ENCODE measurements at places on chromosomes 16 and 17.
A peak's percentile ranks its signal among the peaks of the same experiment; 100 is the strongest.

GRCh38 chr16:88196471-88197400 lies 186.0 kb upstream of the ZNF469 start:
- no peak for DNase-seq

- no peak for DNase-seq
Observed at GRCh38 chr16:27408012-27408601, 6.1 kb downstream of the IL21R start.

GRCh38 chr17:31878703-31879073 lies 19.6 kb upstream of the COPRS start:
- DNase-seq: no peak

GRCh38 chr17:7179317-7180254 lies at the start of gene ASGR1:
ASGR1 (minus strand) TSS chr17:7179370; CDS start chr17:7178563, 807 bp downstream.
- DNase-seq: no peak

DNA sequence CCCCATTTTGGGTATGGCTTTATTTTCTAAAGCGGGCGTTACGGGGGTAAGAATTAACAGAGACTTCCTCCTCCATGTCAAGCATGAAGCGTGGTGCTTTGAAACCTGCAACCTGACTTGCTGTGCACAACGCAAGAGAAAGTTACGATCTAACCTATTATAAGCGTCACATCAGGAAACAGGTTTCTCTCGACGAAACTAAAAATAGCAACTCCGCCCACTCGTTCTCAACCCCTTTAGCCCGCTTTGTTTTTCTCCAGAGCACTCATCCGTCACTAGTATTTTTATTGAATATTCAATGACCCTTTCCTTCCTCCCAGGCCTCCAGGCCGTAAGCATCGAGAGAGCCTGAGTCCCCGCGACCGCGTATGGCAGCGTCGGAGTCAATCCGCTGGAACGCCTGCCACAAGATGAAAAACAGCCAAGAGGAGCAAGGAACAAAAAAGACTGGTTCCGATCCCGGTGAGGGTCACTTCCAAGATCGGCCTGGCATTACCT lies 555 bp downstream of the NUP88 start:
- DNase-seq: no peak

DNA sequence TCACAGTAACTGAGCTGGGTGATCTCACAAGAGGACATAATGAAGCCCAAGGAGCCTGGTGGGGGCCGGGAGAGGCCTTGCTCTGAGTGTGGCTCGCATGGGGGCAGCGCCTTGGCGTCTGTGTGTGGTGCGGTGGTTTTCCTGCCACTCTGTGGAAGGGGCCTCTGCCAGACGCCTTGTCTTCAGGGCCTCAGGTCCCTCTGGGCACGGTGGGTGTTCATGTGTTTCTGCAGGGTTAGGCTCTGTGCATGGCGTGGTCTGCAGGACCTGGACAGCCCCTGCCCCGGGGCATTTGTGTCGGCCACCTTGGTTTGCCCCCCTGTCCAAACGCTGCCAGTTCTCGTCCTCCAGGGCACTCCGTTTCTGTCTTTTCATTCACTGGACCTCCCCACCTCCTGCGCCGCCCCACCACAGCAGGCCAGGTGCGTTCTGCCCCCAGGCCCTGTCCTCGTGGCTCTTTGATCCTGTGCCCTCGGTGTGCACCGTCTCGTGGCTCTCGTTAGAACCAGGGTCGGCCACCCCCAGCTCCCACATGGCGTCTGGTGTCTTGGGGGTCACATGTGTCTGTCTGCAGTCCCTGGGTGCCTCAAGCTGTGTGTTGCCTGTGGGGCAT lies 43.7 kb upstream of the ZNF750 start:
- DNase-seq: no peak

- DNase-seq: no peak
Observed at GRCh38 chr17:31313982-31314781, at the start of gene EVI2B. EVI2B (minus strand) TSS chr17:31314054; CDS start chr17:31305609, 8,445 bp downstream.

DNA sequence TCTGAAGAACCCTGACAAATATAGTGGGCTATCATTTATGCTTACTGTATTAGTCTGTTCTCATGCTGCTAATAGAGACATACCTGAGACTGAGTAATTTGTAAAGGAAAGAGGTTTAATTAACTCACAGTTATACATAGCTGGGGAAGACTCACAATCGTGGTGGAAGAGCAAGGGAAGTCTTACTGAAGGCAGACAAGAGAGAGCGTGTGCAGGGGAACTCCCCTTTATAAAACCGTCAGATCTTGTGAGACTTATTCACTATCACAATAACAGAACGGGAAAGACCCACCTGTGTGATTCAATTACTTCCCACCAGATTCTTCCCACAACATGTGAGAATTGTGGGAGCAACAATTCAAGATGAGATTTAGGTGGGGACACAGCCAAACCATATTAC lies 526.8 kb upstream of the GOT2 start:
- no peak for DNase-seq

DNA sequence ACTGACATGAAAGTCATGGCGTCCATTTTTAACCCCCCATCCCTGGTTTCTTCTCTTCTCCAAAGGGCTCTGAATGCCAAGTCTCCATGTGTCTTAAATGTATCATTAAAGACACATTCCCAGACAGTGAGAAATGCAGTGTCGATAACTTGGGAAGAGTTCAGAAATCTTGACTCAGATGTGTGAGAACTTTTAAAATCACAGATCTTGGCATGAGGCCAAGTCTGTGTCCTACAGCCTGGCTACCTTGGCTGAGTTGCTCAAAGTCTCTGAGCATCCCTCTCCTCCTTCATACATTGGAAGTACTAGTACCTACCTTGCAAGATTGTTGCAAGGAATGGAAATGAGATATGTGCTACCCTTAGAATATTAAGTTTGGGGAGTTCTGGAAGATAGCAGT lies 1046.5 kb upstream of the RBFOX1 start:
- DNase-seq: no peak

GRCh38 chr17:35892091-35893035 lies 12.2 kb upstream of the CCL5 start:
- DNase-seq: no peak

- DNase-seq: no peak
Observed at GRCh38 chr17:17141860-17142552, 64.1 kb downstream of the PLD6 start.

GRCh38 chr17:74916136-74916850 lies 6.8 kb downstream of the USH1G start:
- DNase-seq: no peak

- DNase-seq: no peak
Observed at GRCh38 chr16:61721544-61721943, 314.7 kb downstream of the CDH8 start.

DNA sequence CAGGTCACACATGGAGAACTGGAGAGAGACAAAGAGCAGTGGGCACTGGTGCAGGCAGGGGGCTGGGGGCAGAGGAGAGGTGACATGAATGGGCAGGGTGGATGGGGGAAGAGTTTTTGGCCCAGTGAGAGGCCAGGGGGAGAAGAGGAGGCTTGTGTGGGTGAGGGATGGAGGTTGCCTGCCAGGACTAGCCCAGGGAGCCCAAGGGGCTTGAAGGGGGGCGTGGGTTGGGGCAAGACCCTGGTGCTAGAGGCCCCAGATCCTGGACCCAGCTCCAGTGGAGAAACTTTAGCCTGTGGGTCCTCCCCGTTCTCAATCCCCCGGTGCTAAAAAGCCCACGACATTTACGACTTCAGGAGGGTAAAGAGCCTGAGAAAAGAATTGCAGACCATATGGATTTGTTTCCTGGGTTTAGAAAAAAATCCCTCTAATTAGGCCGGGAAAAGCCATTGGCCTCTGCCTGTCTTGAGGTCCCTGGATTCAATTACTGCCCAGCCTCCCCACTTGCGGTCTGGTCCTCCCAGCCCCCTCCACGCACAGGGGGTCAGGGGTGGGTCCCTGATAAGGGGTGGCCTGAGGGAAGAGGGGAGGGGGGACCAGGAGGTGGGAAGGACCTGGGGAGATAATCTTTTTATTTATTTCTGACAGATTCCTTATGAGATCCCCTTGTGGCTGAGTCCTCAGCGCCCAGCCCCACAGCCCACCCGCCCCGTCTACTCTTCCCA lies 33.0 kb downstream of the NGFR start:
- DNase-seq: peak; percentile 34

DNA sequence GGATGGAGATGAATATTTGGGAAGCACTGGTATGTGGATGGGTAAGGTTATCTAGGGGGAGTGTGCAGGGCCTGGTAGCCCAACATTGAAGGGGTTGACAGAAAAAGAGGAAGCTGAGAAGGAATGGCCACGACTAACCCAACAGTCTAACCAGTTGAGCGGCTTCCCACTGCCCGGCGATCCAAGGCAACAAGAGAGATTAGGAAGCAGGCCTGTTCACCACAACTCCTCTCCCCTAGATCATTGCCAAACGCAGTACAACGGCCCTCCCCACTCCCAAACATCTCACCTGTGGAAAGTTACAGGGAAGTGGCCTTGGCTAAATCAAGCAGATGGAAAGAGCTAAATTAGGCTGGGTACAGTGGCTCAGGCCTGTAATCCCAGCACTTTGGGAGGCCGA lies 11.2 kb upstream of the RANGRF start:
- DNase-seq: no peak

- DNase-seq: no peak
Observed at GRCh38 chr16:60432472-60432871, 1603.8 kb downstream of the CDH8 start.

- no peak for DNase-seq
Observed at GRCh38 chr17:48500435-48501426, 30.1 kb downstream of the HOXB1 start.

DNA sequence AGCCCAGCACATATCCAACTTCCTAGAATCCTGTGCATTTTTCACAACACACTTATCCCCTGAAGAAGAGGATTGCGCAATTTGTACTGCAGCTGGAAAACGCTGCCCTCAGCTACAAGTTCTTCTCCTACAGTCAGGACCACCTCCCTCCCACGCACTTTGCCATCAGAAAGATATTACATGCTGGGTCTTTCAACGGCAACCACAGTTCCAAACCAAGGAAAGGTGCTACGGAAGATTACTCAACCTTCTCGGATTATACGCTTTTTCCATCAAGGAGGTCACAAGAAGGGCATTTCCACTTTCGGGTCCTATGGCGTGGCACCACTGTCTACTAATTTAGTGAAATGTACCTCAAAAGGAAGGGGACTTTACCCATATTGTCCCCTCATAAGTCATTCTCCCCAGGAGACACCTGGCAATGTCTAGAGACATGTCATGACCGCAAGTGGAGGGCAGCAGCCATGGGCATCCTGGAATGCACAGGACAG lies 35.2 kb downstream of the USP7 start:
- no peak for DNase-seq

DNA sequence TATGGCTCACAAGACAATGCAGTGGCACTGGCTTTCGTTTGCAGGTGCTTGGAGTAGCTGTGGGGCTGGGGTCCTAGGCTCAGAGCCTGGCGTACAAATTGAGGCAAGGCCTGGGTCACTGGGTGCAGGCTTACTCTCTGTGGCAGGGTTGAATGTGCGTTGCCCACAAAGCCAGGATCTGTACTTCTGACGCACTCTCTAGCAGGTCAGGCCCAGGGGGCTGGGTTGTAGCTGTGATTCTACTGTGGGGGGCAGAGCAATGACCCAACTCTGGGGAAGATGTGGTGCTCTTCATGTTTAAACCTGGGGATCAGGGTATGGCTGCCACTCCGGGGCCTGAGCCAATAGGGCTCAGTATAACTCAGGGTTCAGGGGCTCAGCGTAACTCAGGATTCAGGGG lies 6.4 kb upstream of the PRSS21 start:
- no peak for DNase-seq

DNA sequence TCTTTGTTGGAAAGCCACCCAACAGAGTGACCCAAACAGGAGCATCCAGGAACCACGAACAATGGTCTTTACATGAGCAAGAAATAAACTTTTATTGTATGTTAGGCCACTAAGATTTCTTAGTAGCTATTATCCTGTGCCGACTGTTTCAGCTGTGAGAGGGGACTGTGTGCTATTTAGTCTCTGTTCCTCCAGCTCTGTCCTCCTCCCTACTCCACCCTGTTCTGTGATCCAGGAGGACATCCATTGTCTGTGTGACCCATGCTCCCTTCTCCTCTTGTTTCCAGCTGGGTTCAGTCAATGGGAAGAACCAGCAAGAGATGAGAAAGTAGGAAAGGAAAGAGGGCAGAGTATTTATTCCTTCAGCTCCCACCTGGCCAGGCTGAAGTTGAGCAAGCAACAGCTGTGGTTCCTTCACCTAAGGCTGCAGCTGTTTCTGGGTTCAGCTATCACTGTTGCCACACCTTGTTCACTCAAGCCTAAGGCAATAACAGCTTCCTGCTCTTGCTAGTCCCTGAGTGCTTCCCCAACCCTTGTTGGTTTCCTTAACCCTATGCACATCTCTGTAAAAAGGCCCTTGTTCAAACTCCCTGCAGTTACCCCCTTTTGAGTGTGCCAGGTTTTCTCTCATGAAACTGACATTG lies 14.9 kb upstream of the B4GALNT2 start:
- DNase-seq: no peak

- DNase-seq: no peak
Observed at GRCh38 chr16:88688013-88688778, 1.9 kb upstream of the SNAI3 start.

DNA sequence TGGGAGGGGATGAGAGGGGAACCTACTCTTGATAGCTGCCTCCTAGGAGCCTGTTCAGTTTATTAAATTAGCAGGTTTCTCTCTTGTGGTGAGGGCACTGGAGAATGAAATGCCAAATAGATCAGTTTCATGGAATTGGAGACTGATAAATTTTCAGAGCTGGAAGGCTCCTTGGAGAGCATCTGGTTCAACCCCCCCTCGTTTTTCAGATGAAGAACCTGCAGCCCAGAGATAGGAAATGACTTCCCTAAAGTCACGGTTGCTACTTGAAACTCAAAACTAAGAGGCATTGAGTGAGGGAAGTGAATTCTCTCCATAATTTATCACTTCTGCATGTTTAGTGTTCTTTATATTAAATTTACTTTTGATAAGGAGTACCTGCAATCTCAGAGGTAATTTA lies 366.0 kb upstream of the CCL2 start:
- no peak for DNase-seq

- peak; percentile 89 for DNase-seq
Observed at GRCh38 chr17:4366327-4367063, at the start of gene UBE2G1. UBE2G1 (minus strand) TSS chr17:4366675; CDS start chr17:4366316, 359 bp downstream.

DNA sequence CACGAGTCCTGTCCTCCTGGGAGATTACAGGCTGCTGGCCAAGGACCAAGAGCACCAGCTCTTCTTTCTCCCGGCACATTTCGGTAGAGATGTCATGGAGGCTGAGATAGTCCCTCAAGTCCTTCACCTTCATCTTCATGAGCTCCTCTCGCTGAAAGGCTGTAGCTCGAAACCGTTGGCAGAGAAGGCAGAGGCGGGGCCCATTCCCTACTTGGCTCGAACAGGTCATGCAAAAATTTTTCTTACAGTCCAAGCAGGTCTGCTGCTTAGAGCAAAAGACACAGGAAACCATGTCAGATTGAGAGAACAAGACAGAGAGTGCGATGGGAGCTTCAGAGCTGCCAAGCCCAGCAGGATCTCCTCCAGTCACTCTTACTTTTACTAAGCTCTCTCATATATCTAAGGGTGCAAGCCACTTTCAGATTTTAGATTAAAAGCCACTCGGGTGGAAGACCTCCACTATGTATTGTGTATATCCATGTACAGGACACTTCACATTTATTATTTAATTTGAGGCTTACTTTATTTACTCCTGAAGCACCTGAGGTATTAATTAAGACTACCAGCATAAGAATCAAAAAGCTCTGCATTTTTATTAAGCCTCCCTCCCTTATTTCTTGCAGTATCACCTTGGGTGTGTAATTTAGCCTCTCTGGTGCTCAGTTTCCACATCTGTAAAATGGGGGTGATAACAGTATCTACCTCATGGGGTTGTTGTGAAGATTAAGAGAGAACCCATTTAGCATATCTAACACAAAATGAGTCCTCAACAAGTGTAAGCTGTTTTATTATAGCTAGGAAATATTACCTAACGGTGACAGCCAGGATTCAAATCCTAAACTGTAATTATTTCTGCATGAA lies 41.4 kb downstream of the LIG3 start:
- DNase-seq: no peak
